Activated naive CD4-positive, alpha-beta T cell (primary cell): ENCODE measurements at places on chromosomes 2 and 18.

- DNase-seq: no peak
Measured at GRCh38 chr18:76494231-76495005, 624 bp downstream of the ZNF516 start.

DNA sequence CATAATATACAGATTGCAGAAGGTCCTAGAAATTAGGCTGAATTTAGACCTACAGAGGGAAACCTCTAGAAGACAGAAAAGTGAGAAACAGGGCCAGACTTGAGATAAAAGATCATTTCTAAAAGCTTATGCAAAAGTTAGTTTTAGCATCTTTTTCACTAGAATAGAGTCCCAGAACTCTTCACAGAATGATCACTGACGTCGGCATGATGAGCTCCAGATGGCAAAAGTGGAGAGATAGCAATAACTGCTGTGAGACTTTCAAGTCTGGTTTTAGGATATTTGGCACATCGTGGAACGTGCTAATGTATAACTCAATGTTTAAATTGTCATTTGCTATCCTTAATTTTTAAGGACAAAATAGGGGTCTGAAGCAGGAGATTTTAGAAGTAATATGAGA lies 1050.7 kb upstream of the CELF4 start:
- DNase-seq: no peak

GRCh38 chr2:68769586-68770270 lies 35.1 kb downstream of the ARHGAP25 start:
- DNase-seq: no peak

GRCh38 chr2:222284466-222284865 lies 14.3 kb downstream of the PAX3 start:
- no peak for DNase-seq

GRCh38 chr2:191049728-191050639 lies 36.0 kb upstream of the STAT1 start:
- no peak for DNase-seq
